Fibroblast of villous mesenchyme (primary cell): ENCODE measurements at places on chromosomes 6 and 20.
A peak's percentile ranks its signal among the peaks of the same experiment; 100 is the strongest.

DNA sequence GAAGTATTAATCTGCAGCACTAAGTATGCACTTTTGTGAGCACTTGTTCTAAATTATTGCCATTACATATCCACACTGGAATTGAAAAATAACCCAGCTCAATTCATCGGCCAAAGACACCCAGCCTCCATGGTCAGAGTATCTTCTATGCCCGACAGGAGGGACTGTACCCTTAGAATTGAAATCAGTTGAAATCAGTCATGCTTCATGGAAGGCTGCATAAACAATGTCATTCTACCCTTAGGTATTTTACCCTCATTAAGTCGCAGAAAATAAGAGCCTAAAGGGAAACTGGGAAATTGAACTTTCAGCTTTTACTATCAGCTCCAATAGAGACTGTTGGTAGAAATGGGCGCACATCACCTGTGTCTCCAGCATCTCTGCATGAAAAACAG is 2.9 kb upstream of the RAMACL start:
- no peak for DNase-seq

- DNase-seq, result no peak
Measured at GRCh38 chr20:37943501-37944455, 40.9 kb downstream of the VSTM2L start.

- no peak for DNase-seq
Measured at GRCh38 chr20:44033873-44034272, 119.2 kb downstream of the TOX2 start.

DNA sequence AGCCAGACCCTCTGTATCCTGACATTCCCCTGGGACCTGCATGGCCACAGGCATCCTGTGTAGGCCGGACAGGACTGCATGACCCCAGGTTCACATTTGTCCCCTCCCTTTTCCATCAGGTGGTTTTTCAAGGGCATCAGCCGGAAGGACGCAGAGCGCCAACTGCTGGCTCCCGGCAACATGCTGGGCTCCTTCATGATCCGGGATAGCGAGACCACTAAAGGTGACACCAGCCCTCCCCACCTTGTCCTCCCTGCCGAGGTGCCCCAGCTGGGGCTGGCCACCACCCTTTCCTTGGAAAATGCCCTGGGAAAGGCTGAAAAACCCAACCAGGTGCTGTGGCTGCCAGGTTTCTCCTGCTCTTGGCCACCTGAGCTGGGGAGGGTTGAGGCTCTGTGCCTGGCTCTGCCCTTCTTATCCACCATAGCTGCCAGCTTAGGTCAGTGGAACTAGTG is 27.6 kb downstream of the HCK start:
- no peak for DNase-seq

DNA sequence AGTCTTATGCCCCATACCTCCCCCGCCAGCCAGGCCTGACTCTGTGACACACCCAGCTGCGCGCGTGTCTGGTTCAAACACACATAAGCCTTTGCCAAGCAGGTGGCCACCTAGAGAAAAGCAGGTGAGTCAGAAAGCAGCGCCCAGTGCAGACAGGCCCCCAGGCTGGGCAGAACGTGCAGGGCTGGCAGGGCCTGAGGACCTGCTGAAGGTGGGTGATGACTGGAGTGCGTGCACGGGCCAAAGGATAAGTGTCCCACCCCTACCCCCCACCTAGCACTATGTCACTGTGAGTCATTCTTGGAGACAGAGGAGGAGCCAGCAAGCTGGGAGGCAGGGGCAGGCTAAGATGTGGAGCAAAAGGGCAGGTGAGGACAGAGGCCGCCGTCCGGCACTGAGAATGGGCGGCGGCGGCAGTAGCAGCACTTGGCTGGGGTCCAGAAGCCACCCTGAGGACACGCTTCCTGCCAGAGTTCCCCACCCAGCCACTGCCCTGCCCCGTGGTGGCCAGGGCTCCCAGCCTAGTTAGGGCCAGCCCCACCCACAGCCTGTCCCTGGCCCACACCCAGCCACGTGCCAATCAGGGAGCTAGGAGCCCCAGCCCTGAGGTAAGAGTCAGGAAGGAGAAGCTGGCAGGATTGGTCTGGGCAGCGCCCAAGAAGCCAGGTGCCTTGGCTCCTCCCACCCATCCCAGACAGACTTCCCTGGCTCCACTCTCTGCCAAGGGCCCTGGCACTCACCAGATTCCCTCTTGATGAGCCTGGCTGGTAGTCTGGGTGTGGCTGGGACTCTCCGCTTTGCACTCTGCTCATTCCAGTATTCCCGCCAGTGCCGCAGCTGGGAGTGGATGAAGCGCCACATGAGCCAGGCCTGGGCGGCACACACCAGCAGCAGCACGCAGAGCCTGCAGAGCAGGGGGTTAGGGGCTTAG is 72.7 kb downstream of the TRAM2 start:
- DNase-seq, result peak; percentile 77

DNA sequence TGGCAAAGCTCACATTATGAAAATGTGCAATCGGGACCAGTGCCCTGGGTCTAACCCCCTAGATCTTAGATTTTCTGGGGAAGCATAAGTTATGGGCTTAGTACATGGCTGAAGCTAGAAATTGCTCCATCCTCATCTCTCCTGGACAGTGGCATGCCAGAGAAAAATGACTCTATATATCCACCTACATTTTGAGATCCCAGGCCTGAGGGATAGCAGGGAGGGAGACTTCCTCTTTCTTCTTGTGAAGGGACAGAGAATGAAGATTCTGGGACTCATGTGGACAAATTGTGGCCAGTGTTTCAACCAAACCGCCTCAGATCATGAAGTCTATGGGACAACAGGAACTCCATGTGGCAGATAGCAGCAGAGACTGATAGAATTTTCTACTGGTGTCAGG is 35.4 kb downstream of the GSTA2 start:
- no peak for DNase-seq

- DNase-seq, result peak; percentile 16
Measured at GRCh38 chr20:61253640-61254511, 1.8 kb downstream of the CDH4 start.

- DNase-seq, result peak; percentile 88
Measured at GRCh38 chr20:62704341-62704948, 4.2 kb upstream of the NTSR1 start.

GRCh38 chr20:54290636-54291035 is 82.7 kb downstream of the PFDN4 start:
- DNase-seq, result no peak

- DNase-seq, result peak; percentile 85
Measured at GRCh38 chr6:88650029-88650619, 313.3 kb downstream of the RNGTT start.

- DNase-seq, result peak; percentile 83
Measured at GRCh38 chr20:17662333-17663039, 19.6 kb downstream of the RRBP1 start.

DNA sequence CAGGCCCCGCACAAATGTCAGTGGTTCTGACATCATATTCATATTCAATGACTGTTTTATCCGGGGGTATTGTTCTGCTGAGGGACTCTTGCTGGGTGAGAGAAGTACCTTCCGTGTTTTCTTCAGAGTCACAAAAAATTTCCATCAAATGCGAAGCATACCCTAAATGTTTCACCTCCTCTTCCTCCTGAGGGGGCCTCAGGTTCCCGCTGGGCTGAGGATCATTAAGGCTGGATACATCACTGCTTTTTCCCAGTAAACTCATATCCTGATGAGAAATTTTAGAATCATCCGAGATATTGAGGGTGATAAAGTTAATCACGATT is 42.8 kb downstream of the IL20RA start:
- no peak for DNase-seq

GRCh38 chr6:169720207-169720855 is 4.0 kb downstream of the PHF10 start:
- DNase-seq, result no peak

DNA sequence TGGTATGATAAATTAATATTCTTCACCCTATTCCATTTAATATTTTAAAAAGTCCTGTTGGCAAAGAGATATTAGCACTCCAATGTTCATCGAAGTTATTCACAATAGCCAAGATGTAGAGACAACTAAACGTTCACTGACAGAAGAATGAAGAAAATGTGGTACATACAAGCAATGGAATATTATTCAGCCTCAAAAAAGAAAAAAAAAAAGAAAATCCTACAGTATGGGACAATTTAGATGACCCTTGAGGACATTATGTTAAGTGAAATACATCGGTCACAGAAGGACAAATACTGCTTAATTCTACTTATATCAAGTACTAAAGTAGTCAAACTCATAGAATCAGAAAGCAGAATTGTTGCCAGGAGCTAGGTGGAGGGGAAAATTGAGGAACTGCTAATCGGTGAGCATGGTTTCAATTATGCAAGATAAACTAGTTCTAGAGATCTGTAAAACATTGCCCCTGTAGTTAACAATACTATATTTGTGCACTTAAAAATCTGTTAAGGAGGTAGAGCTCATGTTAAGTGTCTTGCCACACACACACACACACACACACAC is 4.7 kb downstream of the GCLC start:
- no peak for DNase-seq

DNA sequence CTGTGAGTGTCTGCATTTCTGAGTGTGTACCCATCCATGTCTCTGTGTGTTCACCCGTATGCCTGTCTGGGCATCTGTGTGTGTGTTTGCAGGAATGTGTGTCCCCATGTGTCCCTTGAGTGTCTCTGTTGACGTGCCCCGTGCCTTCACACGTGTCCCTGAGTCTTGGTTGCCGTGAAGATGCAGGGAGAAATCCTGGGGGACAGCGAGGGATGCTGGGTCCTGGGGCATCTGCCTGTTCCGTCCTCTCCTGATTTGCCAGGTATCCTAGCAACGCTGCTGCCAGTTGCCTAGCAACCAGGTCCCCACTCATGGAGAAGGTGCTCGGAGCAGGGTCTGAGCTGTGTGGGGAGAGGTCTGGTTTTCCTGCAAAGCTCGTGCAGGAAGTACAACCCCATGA is 6.0 kb upstream of the LKAAEAR1 start:
- DNase-seq, result no peak

GRCh38 chr6:20479060-20479459 is 55.2 kb upstream of the CDKAL1 start:
- DNase-seq, result no peak

- DNase-seq, result peak; percentile 92
Measured at GRCh38 chr6:3517350-3517749, 60.5 kb upstream of the SLC22A23 start.

- no peak for DNase-seq
Measured at GRCh38 chr6:100455230-100456124, 9.2 kb downstream of the SIM1 start.

- DNase-seq, result no peak
Measured at GRCh38 chr6:106918115-106918514, 56.4 kb downstream of the CD24 start.

GRCh38 chr6:157070403-157071107 is 252.8 kb downstream of the TMEM242 start:
- no peak for DNase-seq
